ENCODE measurements at places on chromosomes 3 and 15. TPM values are rescaled to one million over a fixed set of nuclear protein-coding genes. Genes with fewer than 3 reads are reported as not detected.
A peak's percentile ranks its signal among the peaks of the same experiment; 100 is the strongest.

DNA sequence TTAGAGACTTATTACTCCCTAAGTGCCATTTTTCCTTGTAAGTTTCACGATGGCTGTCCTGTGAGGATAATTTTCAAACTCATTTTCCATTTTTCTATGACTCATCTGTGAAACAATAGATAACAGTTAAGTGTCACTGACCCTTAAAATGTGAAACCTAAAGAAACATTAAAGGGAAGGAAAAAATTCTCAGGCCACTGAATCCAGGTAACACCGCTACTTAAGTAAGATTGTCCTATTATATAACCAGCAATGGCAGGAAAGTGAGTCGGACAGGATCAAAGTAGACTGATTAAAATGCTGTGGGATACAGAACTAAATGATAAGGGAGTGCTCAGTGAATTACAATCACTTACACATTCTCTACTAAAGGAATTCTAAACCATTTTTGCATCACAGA, 12.4 kb downstream of the PLD1 start:
- DNase-seq = no peak
- no peak overlapping the region for H3K4me3 ChIP-seq
- H3K27me3 ChIP-seq = no peaks in the 10 kb centered on the region

The GPR149 gene
- not detected for total RNA-seq

- no peaks in the 10 kb centered on the region for H3K36me3 ChIP-seq
- no peak overlapping the region for H3K27ac ChIP-seq
- H3K4me1 ChIP-seq = no peaks in the 10 kb centered on the region
- H3K27me3 ChIP-seq = no peaks in the 10 kb centered on the region
- no peak overlapping the region for H3K4me3 ChIP-seq
Measured at GRCh38 chr15:53072077-53072476, 281.9 kb upstream of the ONECUT1 start.

The GBE1 gene
- 57.8 TPM for total RNA-seq

The SNAP23 gene
- total RNA-seq = 30.6 TPM

GRCh38 chr3:23829242-23829934, 23.6 kb downstream of the UBE2E1 start:
- no peaks in the 10 kb centered on the region for H3K36me3 ChIP-seq
- no peak overlapping the region for H3K4me3 ChIP-seq
- H3K27me3 ChIP-seq = no peaks in the 10 kb centered on the region
- DNase-seq = no peak
- H3K27ac ChIP-seq = no peak overlapping the region

GRCh38 chr3:36903119-36903882, 41.6 kb downstream of the TRANK1 start:
- H3K27me3 ChIP-seq = no peaks in the 10 kb centered on the region
- no peak overlapping the region for H3K4me3 ChIP-seq
- H3K27ac ChIP-seq = no peak overlapping the region
- no peak for DNase-seq
- H3K4me1 ChIP-seq = peaks cover 7% of the 10 kb centered on the region

- H3K36me3 ChIP-seq = no peaks in the 10 kb centered on the region
- no peak overlapping the region for H3K4me3 ChIP-seq
- no peak overlapping the region for H3K27ac ChIP-seq
- no peaks in the 10 kb centered on the region for H3K4me1 ChIP-seq
Measured at GRCh38 chr15:39159833-39160232, 421.0 kb upstream of the THBS1 start.

- DNase-seq = no peak
- H3K27me3 ChIP-seq = no peaks in the 10 kb centered on the region
- no peak overlapping the region for H3K27ac ChIP-seq
- no peak overlapping the region for H3K4me3 ChIP-seq
- H3K36me3 ChIP-seq = no peaks in the 10 kb centered on the region
Measured at GRCh38 chr3:77427528-77427927, 387.6 kb downstream of the ROBO2 start.

DNA sequence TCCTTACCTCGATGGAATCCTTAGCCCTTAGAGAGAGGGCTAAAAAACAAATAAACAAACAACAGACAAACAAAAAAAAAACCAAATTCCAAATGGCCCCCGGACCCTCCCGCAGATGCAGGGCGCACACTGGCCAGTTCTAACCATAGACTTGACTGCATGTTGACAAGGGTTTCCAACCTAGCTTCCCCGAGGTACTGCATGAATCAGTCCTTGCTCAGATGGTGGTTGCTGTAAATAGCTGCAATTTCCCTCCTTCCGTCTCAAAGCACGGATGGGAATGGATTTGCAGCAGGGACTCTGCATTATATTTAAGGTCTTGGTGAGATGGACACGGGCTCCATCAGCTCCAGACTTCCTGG, 162.8 kb downstream of the CD47 start:
- H3K36me3 ChIP-seq = no peaks in the 10 kb centered on the region
- no peak overlapping the region for H3K27ac ChIP-seq
- no peaks in the 10 kb centered on the region for H3K4me1 ChIP-seq

GRCh38 chr3:179323197-179324110, 623 bp downstream of the ZNF639 start:
- H3K27me3 ChIP-seq = no peaks in the 10 kb centered on the region
- H3K4me3 ChIP-seq = peak overlapping the region; percentile 86
- H3K36me3 ChIP-seq = no peaks in the 10 kb centered on the region
- H3K4me1 ChIP-seq = peaks cover 17% of the 10 kb centered on the region
- DNase-seq = peak; percentile 76

DNA sequence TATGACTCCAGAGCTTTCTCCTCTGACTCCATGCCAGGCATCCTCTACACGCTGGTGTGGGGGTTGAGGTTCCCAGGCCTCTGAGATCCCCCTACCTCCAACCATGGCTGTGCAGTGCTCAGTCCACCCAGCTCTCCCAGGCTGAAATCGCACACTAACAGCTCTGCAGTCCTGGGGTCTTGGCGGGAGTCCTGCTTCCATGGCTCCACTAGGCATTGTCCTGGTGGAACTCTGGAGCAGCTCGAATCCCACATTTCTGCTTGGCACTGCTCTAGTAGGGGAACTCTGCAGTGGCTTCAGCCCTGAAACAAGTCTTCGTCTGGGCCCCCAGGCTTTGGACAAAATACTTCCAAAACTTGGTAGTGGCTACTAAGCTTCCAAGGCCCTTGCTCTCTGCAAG, 50.7 kb downstream of the ROPN1B start:
- no peaks in the 10 kb centered on the region for H3K4me1 ChIP-seq
- H3K27ac ChIP-seq = no peak overlapping the region
- H3K4me3 ChIP-seq = no peak overlapping the region
- no peak for DNase-seq
- H3K27me3 ChIP-seq = no peaks in the 10 kb centered on the region
- H3K36me3 ChIP-seq = no peaks in the 10 kb centered on the region

The CHP1 gene
- 149 TPM for total RNA-seq

DNA sequence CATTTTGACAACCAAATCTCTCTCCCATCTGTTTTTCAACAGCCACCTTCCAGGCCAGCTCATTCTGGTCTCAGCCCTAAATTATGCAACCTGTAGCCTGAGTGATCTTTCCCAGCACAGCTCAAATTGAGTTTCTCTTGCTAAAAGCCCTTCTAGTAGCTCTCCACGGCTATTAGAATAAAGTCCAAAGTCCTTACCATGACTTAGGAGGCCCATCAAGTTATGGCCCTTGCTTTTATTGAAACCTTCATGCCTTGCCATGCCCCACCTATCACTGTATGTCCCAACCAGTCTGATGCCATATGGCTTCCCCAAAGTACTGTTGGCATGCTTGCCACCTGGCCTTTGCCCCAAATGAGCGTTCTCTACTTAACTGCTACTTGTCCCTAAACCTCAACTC, 303.5 kb upstream of the GADL1 start:
- H3K36me3 ChIP-seq = no peaks in the 10 kb centered on the region
- peaks cover 18% of the 10 kb centered on the region for H3K4me1 ChIP-seq
- no peaks in the 10 kb centered on the region for H3K27me3 ChIP-seq
- no peak overlapping the region for H3K4me3 ChIP-seq
- no peak overlapping the region for H3K27ac ChIP-seq
- no peak for DNase-seq

GRCh38 chr3:194166682-194167479, 30.9 kb downstream of the HES1 start:
- H3K27me3 ChIP-seq = no peaks in the 10 kb centered on the region
- no peak for DNase-seq
- H3K4me1 ChIP-seq = no peaks in the 10 kb centered on the region
- H3K4me3 ChIP-seq = no peak overlapping the region
- H3K27ac ChIP-seq = no peak overlapping the region

The PROS1 gene
- total RNA-seq = 157 TPM

The ISLR gene
- total RNA-seq = 3.0 TPM

DNA sequence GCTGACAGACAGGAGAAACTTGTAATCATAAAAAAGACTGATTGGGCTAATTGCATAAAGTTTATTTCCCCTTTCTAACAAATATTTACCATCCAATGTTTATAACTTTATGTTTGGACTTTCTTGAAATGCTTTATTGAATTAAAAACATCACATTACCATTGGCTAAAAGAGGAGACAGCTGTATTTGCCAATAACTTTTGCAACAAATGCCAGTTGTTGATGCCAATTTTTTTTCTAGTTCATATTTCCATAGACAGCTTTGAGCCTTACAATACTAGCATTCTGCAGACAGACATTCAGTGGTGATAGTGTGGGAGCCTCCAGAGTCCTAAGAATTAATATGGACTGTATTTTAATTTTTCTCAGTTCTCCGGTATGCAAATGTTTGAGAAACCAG, 198.4 kb downstream of the ADAMTS17 start:
- H3K4me3 ChIP-seq = no peak overlapping the region
- no peak overlapping the region for H3K27ac ChIP-seq
- no peaks in the 10 kb centered on the region for H3K36me3 ChIP-seq
- no peaks in the 10 kb centered on the region for H3K27me3 ChIP-seq
- peaks cover 8% of the 10 kb centered on the region for H3K4me1 ChIP-seq
- no peak for DNase-seq

GRCh38 chr15:73602992-73603391, 30.2 kb downstream of the NPTN start:
- peaks cover 16% of the 10 kb centered on the region for H3K4me1 ChIP-seq
- H3K4me3 ChIP-seq = no peak overlapping the region
- no peaks in the 10 kb centered on the region for H3K36me3 ChIP-seq

- no peak overlapping the region for H3K27ac ChIP-seq
- no peaks in the 10 kb centered on the region for H3K36me3 ChIP-seq
- no peaks in the 10 kb centered on the region for H3K27me3 ChIP-seq
- no peak for DNase-seq
- H3K4me1 ChIP-seq = no peaks in the 10 kb centered on the region
Measured at GRCh38 chr3:28317438-28318022, 31.0 kb upstream of the ZCWPW2 start.

GRCh38 chr3:169627073-169627472, 36.4 kb downstream of the MECOM start:
- no peak overlapping the region for H3K4me3 ChIP-seq
- no peaks in the 10 kb centered on the region for H3K36me3 ChIP-seq
- H3K27me3 ChIP-seq = no peaks in the 10 kb centered on the region
- no peak overlapping the region for H3K27ac ChIP-seq
- no peak for DNase-seq

DNA sequence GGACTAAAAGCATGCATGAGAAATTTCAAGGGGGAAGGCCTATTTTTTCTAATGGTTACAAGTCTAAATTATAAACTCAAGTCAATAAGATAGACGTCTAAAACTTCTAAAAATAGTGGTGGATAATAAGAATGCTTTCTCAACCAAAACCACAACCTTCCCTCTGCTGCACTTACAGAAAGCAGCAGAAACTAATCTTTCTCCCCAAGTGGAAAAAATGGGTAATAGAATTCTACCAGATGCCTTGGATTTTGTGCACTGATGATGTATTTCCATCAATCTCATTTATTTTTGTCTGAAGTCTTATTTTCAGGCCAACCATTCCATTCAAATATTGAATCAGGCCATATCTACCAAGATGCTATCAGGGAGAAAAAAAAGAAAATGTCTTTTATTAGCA, 344.7 kb downstream of the NEK10 start:
- no peak overlapping the region for H3K4me3 ChIP-seq
- no peak overlapping the region for H3K27ac ChIP-seq
- DNase-seq = no peak
- H3K36me3 ChIP-seq = no peaks in the 10 kb centered on the region
- H3K4me1 ChIP-seq = no peaks in the 10 kb centered on the region

GRCh38 chr15:83930392-83931212, 276.7 kb downstream of the ADAMTSL3 start:
- H3K4me3 ChIP-seq = no peak overlapping the region
- no peaks in the 10 kb centered on the region for H3K36me3 ChIP-seq
- peak overlapping the region; percentile 56 for H3K27ac ChIP-seq
- DNase-seq = no peak

DNA sequence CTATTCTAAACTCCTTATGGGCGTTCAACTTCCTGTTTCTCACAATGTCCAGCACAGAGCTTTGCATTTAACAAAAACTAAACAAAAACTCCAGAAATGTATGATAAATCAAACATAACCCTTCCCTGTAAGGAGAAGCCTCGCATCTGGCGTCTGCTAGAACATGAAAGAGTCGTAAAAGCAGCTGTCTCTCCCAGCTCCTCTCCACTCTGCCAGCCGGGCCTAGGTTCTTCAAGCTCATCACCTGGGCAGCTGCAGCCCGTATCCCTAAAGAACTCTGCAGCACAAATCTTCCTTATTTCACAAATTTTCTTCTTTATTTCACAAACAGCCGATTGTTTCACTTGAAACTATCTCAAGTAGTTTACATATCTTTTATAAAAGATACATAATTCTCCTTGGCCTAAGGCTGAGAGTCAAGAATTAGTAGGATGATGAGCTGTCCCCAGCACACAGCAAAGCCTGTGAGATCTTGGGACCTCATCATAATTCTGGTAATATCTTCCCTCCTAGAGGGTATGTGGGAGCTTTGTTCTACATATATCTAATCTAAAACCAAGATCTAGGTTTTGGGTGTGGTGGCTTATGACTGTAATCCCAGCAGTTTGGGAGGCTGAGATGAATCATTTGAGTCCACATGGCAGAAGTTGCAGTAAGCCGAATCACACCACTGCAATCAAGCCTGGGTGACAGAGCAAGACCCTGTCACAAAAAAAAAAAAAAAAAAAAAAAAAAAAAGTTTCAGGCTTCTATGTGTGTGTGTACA, 35.3 kb downstream of the ANXA2 start:
- no peaks in the 10 kb centered on the region for H3K4me1 ChIP-seq
- no peak overlapping the region for H3K27ac ChIP-seq
- no peaks in the 10 kb centered on the region for H3K36me3 ChIP-seq
- DNase-seq = no peak

DNA sequence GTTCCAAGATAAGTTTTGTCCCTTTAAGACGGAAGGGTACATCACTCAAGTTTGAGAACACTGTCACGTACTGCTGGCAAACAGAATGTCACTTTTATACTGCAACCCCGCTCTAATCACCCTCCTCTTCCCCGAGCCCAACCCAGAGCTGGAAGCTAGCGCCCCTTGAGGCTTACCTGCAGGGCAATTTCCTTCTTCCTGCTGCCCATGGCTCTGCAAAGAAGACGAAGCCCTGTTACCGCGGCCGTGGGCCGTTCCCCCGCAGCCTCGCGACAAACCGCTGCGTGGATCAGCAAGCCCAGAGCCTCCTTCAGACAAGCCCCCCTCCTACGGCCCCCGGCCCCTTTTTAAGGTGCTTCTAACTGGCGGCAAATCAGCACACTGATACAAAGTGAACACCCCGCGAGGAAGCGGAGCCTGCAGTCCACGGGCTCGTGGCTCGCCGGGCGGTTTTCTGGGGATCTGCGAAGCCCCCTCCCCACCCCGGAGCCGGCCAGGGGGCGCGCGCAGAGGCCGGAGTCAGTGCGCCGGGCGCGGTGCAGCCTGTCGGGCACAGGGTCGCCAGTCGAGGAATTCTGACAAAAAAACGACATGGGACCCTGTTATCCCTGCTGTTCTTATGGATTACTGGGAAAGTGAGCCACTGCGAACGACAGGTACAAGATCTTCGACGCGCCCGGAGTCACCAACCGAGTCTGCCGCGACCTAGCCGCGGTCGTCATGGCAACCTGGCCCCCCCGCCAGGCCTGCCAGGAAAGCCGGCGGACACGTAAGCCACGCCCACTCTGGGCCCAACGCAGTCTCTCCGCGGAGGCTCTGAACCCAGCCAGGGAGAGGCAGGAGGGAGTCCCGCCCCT, at the start of gene NME9:
NME9 (minus strand) TSS at position 725 of the 857 bp plus-strand sequence; CDS start at position 209, 516 bp downstream.
- peak; percentile 81 for DNase-seq
- no peaks in the 10 kb centered on the region for H3K27me3 ChIP-seq
- no peaks in the 10 kb centered on the region for H3K4me1 ChIP-seq
- H3K36me3 ChIP-seq = no peaks in the 10 kb centered on the region

The TBC1D2B gene
- 81.4 TPM for total RNA-seq
